ENCODE measurements at places on chromosomes 7 and 10.

- no peak for DNase-seq
Observed at GRCh38 chr7:69457595-69458504, 140.4 kb upstream of the AUTS2 start.

DNA sequence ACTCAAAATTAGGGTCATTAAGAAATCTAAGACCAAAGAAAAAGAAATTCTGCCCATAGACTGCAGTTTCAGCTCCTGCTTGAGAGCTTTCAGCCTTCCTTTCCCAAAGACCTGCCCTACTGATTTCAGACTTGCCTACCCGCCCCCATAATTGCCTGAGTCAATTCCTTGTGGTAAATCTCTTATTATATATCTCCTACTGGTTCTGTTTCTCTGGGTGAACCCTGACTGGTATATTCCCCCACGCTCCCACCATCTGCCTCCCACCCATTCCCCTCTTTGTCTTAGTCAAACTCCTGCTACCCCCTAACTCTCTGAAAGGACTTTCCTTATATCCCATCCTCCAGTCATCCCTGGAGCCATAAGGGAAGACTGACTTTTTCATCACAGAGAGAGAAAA lies 64.7 kb upstream of the MET start:
- no peak for DNase-seq

DNA sequence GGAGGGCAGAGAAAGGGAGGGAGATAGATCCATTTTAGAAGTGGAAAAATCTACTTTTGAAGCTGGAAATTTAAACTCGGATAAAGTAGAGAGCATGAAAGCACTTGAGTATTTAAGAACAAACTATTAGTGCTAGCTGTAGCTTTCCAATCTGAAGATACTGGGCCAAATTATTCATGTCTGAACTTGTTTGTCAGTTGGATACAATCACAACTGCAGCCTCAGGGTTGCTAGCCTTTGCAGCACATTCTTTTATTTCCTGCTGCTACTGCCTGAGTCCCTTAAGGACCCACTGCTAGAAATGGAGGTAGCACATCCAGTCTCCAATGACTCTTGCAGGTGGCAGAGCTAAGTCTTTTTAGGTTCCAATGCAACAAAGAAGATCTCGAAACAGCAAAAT lies 8.3 kb upstream of the SLC25A13 start:
- no peak for DNase-seq

- no peak for DNase-seq
Observed at GRCh38 chr10:72085166-72085565, 3.2 kb downstream of the SPOCK2 start.

DNA sequence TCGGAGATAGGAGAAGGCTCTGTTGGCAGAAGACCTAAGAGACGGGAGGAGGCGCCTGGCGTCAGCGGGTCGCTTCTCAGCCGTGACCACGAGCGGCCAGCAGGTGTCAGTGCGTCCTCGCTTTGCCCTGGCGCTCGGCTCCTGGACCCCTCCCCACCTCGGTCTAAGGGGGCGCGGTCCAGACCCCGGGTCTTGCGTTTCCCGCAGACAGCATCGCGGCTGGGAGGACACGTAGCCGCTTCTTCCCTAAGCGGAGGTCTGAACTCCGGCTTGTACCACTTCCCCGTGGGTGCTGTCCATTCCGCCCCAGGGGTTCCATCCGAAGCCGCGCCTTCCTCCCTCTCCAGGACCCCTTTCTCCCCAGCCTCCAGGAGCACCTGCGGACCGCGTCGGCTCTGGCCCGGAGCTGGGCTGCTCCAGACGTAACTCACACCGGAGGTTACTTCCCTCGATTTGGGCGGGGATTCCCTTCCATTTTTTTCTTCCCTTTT lies 593 bp upstream of the ADRA2A start:
- peak; percentile 52 for DNase-seq

- DNase-seq, result no peak
Observed at GRCh38 chr7:158315326-158315725, 272.3 kb downstream of the PTPRN2 start.

DNA sequence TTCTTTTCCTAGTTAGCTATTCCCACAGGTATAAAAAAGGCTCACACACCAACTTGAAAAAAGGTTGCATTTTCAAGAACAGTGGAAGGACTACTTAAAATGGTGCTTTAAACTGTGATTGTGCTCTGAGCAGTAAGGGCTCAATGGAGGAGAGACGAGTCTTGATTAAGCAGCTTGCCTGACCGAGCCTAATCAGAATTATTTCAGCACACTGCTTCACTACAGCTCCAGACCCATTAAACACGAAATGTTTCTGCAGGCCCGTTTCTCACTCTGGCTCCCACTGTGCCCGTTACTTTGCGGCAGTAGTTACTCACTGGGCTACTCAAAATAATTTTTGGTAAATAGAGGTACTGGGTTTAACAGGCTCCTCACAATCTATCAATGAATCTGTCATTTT lies 126.0 kb downstream of the NRCAM start:
- no peak for DNase-seq

DNA sequence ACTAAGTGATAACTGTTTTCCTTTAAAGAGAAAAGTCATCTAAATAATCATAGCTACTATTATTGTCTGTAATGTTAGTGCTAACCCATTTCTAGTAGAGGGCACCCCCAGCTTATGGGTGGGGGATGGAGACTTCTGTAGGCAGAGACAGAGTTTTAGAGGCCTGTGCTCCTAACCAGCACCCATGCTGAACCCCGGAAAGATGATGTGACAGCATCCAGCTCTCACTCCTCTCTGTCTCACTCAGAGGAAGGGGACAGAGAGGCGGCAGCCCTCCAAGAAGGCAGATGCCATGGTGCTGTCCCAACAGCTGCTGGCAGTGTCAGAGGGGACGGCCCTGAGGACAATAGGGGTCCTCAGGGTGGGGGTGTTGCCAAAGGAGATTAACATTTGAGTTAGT lies 74.4 kb upstream of the PRLHR start:
- no peak for DNase-seq

GRCh38 chr7:71753956-71754664 lies 622.2 kb downstream of the GALNT17 start:
- DNase-seq, result no peak

- DNase-seq, result peak; percentile 23
Observed at GRCh38 chr7:105369944-105370343, 18.8 kb downstream of the SRPK2 start.

DNA sequence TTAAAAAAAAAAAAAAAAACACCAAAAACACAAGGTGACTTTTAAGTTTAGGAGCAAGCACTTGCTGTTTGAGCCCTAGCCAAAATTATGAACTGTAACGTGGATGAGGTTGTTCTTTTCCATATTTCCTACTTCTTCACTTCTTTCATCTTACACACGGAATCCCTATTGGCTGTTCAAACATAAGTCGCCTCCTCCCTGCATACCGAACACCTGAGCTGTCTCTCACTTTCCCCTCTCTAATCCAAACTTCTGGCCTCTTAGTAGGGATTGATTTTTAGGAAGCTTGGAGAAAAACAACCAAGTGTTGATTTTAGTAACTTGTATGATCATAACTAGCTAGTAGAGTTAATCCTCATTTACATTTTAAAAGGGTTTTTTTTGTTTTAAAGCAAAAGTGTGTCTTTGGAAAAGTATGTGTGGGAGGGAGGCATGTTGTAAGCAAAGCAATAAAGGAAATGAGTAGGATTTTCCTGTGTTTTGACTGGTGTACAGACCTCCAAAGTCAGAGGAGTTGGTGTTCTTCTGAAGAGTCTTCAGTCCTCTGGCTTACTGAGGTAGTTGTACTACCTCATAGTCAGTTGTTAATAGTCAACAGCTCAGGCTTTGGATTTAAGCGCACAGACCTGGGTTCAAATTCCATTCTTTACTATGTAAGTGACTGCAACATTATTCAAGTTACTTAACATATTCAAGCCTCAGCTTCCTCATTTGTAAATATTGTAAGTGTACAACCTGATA lies 39.3 kb downstream of the RABGEF1 start:
- DNase-seq, result peak; percentile 29

DNA sequence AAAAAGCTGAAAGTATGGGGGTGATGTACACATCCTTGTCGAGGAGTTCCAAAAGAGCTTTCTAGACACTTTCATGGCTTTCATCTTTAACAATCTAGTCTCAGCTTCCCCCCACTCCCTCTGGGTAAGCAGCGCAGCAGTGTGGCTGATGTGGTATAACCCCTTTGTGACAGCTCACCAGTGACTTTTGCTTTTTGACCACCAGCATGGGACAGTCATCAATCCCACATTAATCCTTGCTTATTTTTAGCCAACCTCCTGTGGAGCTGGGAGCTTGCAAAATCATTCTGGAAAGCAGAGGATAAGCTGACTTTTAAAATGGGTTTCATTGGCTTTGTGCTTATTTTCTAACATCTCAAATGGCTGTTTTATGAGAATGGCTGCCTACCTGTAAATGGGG lies 272.7 kb downstream of the HDAC9 start:
- DNase-seq, result peak; percentile 82

DNA sequence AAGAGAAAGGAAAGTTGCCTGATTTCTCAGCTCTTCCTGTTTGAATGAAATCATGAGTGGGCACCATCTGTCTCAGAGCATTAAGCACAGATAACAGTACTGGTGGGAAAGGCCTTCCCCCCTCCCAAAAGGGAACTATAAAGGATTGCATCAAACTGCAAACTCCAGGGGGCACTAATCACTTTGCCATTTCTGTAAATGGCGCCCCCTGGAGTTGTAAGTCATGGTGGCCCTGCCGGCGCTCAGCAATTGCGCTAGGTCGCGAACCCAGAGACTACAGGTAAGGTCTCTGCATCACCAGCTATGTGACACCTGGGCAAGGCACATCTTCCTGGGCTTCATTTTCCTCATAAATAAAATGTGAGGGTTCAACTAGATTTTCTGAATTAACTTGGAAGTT lies 11.1 kb downstream of the LRRC4 start:
- no peak for DNase-seq

- peak; percentile 68 for DNase-seq
Observed at GRCh38 chr10:116201011-116201410, 72.0 kb downstream of the GFRA1 start.

- peak; percentile 63 for DNase-seq
Observed at GRCh38 chr10:113386005-113386404, 166.8 kb upstream of the HABP2 start.

DNA sequence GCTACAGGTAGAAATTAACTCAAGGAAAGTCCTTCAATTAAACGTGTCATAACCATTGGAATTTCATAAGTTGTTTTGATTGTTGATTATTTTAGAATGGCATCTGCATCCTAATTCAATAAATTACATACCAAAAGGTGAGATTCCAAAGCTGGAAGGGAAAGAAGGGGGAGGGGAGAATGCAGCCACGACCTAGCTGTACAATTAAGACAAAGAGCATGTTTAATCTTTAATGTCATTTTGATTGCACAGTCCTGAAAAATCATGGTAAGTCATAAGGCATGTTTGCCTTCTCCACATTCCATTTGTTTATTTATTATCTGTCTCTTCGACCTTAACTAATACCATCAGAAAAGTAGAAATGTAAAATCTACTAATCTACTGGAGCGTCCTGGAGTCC lies 358.1 kb downstream of the FRMD4A start:
- peak; percentile 50 for DNase-seq

All from EH (cell line).